A549 treated with GW870086 at 1 μM for 4 hours (cell line): ENCODE measurements at places on chromosomes 7 and 10. TPM values are rescaled to one million over a fixed set of nuclear protein-coding genes. Genes with fewer than 3 reads are reported as not detected.

The ZNF485 gene
- 1.1 to 2.2 TPM (median 1.9 TPM) in 5 replicates for total RNA-seq

The FMC1 gene
- total RNA-seq, result 16.8 to 39.9 TPM (median 32.7 TPM) in 5 replicates

The OLAH gene
- 0.39 to 0.59 TPM (median 0.43 TPM) in 5 replicates for total RNA-seq

The ADRB1 gene
- 0.62 to 1.6 TPM (median 1.1 TPM) in 5 replicates for total RNA-seq

The RHEB gene
- 97.6 to 165 TPM (median 153 TPM) in 5 replicates for total RNA-seq

The HOXA6 gene
- total RNA-seq, result 0.83 to 2.2 TPM (median 1.5 TPM) in 5 replicates

The MGAM2 gene
- 0.01 to 0.02 TPM in 2 of 5 replicates, not detected in the others for total RNA-seq

The TMEM72 gene
- total RNA-seq, result not detected in 5 replicates

The CCDC3 gene
- total RNA-seq, result 0.86 to 1.3 TPM (median 0.91 TPM) in 5 replicates

The ELN gene
- total RNA-seq, result 0.06 to 0.16 TPM (median 0.08 TPM) in 5 replicates

The DIP2C gene
- total RNA-seq, result 7.1 to 11.8 TPM (median 11.1 TPM) in 5 replicates

The SLC29A4 gene
- 8.9 to 17.5 TPM (median 13.5 TPM) in 5 replicates for total RNA-seq

The TMEM213 gene
- not detected in 5 replicates for total RNA-seq

The RNF32 gene
- 1.2 to 2.0 TPM (median 1.6 TPM) in 5 replicates for total RNA-seq

The PRLHR gene
- not detected in 5 replicates for total RNA-seq

The RSPH10B gene
- 0.06 to 0.14 TPM (median 0.14 TPM) in 3 of 5 replicates, not detected in the others for total RNA-seq

The ERV3-1 gene
- 3.4 to 5.7 TPM (median 4.0 TPM) in 5 replicates for total RNA-seq

The AOAH gene
- not detected in 5 replicates for total RNA-seq

The TMEM196 gene
- not detected in 5 replicates for total RNA-seq

The GPR26 gene
- not detected in 5 replicates for total RNA-seq

The LMOD2 gene
- total RNA-seq, result not detected in 5 replicates

The HTR5A gene
- not detected in 5 replicates for total RNA-seq

The MTERF1 gene
- total RNA-seq, result 10.5 to 13.9 TPM (median 12.6 TPM) in 5 replicates
